Stimulated activated CD8-positive, alpha-beta memory T cell treated with anti-CD3 and anti-CD28 coated beads, Interleukin-12 subunit alpha, Interleukin-12 subunit beta, amount 100 ng/mL, for 4 hours (primary cell): ENCODE measurements at places on chromosomes 7 and 10.

GRCh38 chr10:43703286-43703685 lies 54.6 kb upstream of the ZNF32 start:
- DNase-seq: no peak

GRCh38 chr7:123133924-123134323 lies 65.8 kb downstream of the SLC13A1 start:
- no peak for DNase-seq

GRCh38 chr10:95399183-95399582 lies 108.4 kb upstream of the PDLIM1 start:
- no peak for DNase-seq

DNA sequence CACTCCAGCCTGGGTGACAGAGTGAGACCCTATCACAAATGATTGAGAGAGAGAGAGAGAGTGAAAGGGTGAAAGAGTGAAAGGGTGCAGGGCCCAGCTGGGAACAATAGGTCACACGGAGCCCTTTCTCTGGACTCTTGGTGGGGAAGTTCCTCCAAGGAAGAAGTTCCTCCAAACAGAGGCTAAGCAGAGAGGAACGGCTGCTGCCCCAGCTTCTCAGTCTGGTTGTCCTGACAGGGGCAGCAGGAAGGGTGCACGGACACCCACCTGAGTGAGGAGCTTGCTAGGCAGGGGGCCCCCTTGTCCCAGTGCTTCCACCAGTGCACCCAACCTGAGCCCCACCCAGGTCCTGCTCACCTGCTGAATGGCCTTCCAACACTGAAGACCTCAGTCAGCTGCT lies 38.8 kb upstream of the MYL10 start:
- no peak for DNase-seq

GRCh38 chr7:45225948-45226335 lies 68.4 kb downstream of the RAMP3 start:
- no peak for DNase-seq

GRCh38 chr7:1043552-1044188 lies 676 bp upstream of the GPR146 start:
- DNase-seq: no peak

DNA sequence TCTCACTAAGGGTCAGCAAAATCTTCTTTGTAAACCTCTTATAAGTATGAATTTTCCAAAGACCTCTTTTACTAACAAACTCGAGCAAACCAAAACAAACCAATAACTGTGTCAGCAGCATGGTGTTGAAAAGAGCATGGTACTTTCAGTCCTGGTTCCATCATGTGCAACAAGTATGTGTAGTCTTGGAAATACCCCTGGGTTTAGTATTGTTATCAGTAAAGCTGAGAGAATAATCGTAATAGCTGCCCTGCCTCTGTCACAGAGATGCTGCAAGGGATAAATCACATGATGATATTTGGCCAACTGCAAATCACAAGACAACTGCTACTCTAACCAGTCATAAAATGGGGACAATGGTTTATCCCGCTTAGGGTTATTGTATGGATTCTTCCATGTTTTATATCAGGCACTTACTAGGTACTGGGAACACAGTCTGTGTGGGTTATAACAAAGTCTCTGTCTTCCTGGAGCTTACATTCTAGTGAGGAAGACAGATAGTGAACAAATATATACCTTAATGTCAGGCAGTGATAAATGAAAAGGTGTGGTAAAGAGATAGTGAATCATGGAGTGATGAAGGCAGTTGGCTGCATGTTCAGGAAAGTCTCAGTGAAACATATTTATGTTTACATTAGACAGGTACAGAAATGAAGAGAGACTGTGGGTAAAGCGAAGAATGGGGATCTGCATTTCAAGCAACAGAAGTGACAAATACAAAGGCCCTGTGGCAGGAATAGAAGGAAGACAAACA lies 60.5 kb upstream of the C10orf90 start:
- DNase-seq: no peak

- no peak for DNase-seq
Measured at GRCh38 chr7:22647451-22648257, 79.3 kb upstream of the IL6 start.

DNA sequence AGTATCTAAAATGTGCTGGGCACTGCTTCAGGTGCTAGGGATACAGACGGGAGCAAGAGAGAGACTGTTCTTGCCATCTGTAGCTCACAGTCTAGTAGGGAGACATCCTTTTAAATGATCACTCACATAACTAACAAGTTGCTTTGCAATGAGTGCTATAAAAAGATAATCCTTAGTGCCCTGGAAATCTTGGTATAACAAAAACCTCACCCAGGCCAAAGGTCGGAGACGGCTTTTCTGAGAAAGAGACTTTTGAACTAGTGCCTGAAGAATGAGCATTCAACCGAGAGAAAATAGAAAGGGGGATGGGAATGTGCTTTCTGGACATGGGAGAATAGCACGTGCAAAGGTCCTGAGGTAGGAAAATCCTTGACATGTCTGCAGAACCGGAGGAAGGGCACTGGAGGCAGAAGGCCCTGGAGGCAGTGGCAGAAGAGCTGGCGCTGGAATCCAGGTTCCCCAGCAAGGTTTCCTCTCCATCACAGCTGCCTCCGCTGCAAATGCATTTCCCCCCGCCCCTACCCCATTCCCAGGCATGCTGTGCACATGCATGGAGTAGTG lies 89.4 kb downstream of the COL13A1 start:
- no peak for DNase-seq

- DNase-seq: no peak
Measured at GRCh38 chr10:42645103-42645502, 6.7 kb upstream of the ZNF33B start.

DNA sequence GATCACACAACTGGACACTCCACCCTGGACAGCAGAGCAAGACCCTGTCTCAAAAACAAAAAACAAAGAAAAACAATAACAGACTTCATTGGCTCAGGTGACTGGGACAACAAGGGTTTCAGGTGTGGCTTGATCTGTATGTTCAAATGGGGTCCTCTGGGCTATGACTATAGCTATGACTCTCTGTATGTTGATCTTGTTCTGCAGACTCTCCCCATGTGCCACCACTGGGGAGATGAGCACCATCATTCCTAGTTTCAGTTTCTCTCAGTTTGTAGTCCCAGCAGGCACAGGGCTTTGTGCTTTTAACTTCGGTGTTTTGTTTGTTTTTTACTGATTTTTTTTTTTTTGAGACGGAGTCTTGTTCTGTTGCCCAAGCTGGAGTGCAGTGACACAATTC lies 53.8 kb downstream of the SUFU start:
- DNase-seq: no peak

GRCh38 chr7:127678337-127678736 lies 26.3 kb downstream of the SND1 start:
- DNase-seq: no peak

GRCh38 chr7:23115991-23116390 lies 10.4 kb downstream of the KLHL7 start:
- no peak for DNase-seq

GRCh38 chr7:117424090-117424829 lies 3.0 kb downstream of the ASZ1 start:
- DNase-seq: no peak

- DNase-seq: no peak
Measured at GRCh38 chr7:27952456-27953285, 212.7 kb downstream of the TAX1BP1 start.

DNA sequence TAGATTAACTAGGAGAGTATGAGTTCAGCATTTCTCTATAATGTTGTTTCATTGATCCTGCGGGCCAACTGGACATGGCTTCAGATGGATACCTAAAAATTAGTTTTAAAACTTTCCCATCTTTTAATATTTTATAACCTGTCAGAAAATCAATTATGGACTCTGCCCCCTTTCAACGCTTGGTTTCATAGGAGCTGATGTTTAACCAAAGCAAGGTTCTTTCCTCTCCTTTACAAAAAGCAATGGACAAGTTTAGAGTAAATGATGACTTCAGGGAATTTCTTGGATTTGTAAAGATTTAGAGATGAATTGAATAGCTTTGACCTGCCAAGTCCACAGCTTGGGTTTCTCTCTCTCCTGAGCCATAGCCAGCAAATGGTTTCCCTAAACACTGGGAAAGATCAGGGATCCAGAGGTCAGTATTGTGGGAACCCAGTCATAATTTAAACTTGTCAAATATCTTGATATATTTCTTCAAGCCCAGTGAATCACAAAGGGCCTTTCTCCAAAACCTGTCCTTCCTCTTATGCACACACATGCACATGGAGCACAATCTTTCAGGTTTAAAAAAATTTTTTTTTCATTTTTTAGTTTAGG lies 177.1 kb downstream of the EVX1 start:
- no peak for DNase-seq
